LHCN-M2 (cell line): ENCODE measurements at places on chromosomes 3 and 15.
A peak's percentile ranks its signal among the peaks of the same experiment; 100 is the strongest.

DNA sequence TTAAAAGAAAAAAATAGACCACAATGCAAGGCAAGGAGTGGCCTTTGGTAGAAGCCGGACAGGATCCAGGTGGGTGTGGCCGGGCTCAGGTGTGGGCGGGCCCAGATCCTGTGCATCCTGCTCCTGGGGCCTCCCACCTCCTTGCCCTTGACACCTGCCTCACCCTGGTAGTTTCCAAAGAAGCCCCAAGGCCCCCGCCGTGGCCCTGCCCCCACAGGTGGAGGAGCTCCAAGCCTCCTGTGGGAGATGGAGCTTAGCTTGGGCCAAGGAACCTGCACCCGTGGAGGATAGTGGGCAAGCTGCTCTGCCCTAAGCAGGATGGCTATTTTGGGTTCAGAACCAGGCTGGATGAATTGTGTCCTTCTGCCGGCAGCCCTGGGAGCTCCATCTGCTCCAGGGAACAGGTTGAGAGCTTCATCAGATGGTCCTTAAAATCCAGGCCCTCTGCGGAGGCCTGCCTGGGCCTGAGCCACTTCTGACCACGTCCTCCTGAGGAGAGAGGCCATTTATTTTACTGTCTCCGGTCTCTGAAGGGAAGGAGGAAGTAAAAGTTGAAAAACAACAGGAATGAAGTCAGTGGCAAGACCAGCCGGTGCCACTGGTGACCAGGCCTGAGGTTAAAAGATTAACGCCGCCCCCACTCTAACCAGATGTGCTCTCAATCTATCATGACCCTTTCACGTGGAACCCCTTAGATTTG, 53.9 kb upstream of the KLF13 start:
- DNase-seq: no peak

GRCh38 chr3:12755754-12756153, 3.3 kb downstream of the TMEM40 start:
- no peak for DNase-seq

DNA sequence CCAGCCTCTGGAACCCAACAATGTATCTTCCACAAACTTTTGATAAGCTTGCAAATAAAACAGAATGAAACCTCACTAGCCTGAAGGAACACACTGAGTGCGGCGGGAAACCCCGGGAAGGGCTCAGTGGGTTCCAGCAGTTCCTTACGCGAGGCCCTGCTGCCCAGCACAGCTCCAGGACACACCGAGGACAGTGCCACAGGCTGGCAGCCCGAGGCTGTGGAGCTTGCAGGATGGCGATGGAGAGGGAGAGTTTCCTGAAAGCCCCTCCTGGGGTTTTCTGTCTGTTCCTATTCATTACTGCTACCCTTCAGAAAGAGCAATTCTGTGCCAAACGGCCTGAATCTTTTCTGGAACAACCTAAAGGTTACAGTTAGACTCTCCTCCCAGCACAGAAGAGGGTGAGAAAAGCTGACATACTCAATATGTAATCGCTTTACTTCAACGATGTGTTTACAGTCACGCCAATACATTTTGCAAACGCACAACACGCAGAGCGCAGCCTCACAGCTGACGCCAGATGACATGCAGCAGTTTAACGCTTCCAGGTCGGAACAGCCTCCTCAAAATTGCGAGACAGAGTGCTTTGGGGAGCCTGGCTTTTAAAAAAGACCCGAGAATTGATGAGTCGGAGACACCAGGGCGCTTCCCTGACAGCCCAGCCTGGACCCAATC, 57.1 kb upstream of the RPL32 start:
- no peak for DNase-seq

GRCh38 chr3:178382449-178383061, 153.7 kb upstream of the KCNMB2 start:
- DNase-seq: peak; percentile 32

- no peak for DNase-seq
Observed at GRCh38 chr3:28028554-28028953, 212.9 kb upstream of the CMC1 start.

- DNase-seq: peak; percentile 79
Observed at GRCh38 chr3:53236112-53236841, 19.5 kb downstream of the TKT start.

GRCh38 chr3:130677343-130677742, 69.3 kb downstream of the PIK3R4 start:
- no peak for DNase-seq

DNA sequence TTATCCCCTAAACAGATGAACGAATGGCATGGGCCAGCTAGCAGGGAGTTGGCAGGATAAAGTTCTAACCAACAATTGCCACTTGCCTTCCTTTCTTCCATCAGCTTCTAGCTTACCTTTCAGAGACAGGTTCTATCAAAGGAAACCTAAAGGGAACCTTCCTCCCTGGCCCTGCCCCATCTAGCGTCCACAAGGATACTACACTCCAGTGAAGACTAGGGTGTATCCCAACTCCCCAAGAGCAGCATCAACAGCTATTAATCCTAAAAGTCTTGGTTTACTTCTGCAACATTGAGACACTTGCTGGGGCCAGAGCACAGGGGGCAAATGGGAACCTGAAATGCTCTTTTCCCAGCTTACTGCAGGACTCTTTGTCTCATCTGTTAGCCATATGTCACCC, 37.0 kb upstream of the TMC3 start:
- no peak for DNase-seq

- no peak for DNase-seq
Observed at GRCh38 chr15:31149088-31149505, 47.6 kb upstream of the TRPM1 start.

DNA sequence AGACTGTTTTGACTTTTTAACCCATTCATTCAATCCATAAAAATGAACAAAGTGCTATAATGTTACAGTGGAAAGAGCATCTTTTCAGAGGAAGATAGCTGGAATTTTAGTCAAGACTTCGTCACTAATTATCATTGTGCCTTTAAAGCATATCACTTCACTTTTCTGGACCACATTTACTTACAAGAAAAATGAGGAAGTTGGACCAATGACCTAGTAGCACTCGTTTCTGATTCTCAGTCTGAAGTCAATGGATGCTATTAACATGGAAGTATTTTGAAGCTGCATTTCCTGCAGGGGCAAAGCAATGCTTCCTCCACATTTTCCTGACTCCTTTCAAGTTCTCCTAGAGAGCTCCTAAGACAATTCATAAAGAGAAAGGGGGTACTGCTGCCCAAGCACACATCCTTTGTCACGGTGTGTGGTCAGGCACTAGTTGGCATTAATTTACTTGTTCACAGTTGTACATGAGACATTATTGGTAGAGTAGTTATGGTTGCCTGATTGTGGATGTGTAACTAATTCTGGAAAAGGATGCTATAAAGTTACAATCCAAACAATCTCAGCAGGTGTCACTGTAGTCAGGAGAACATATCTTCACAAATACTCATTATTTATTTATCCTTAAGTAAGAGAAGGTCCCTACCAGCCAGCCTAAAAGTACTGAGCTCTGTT, 1049.1 kb downstream of the FHIT start:
- no peak for DNase-seq

GRCh38 chr3:88912294-88912877, 195.0 kb upstream of the EPHA3 start:
- no peak for DNase-seq

- DNase-seq: no peak
Observed at GRCh38 chr3:127675651-127676391, 3.1 kb downstream of the ABTB1 start.

GRCh38 chr15:88440021-88440420, 27.2 kb downstream of the MRPL46 start:
- peak; percentile 45 for DNase-seq

- DNase-seq: no peak
Observed at GRCh38 chr3:158210067-158210466, 100.2 kb downstream of the RSRC1 start.

DNA sequence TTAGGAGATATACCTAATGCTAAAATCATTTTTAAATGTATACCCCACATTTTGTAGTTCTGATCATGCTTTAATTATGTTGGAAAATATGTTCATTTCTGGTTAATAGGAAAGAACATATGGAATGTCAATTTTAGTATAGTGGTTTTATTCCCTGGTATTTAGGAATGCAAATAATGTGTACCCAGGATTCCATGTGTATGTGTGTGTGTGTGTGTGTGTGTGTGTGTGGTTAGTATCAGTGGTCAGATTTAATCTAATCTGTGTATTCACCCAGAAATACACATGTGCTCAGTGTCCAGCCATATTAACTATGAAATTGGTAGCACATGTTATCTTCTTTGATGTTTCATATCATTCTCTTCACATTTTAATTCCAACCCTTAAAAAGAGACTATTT, 233.5 kb upstream of the DCBLD2 start:
- peak; percentile 12 for DNase-seq

DNA sequence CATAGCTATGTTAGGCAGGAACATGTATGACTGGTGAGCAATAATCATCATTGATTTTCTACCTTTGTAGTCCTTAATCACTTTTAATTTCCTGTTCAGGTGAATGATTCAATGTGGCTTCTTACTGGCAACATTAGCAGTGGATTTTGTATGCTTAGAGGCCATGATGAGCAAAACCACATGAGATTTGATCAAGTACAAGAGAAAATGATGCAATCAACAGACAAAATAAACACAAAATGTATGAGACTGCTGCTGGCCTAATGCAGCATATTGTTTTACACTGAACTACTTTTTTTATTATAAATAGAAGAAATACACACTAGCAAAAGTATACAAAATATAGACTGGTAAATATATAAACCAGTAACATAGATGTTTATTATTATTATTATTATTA, 47.5 kb upstream of the SI start:
- no peak for DNase-seq

- no peak for DNase-seq
Observed at GRCh38 chr3:87674397-87675161, 384.2 kb downstream of the CGGBP1 start.
